ENCODE measurements at places on chromosomes 2 and 18. TPM values are rescaled to one million over a fixed set of nuclear protein-coding genes. Genes with fewer than 3 reads are reported as not detected.

GRCh38 chr2:59706729-59707128 lies 846.7 kb downstream of the BCL11A start:
- no peak for DNase-seq

The C2orf66 gene
- total RNA-seq: 1.1 TPM

The SLC38A11 gene
- 0.34 TPM for total RNA-seq

The MSH2 gene
- total RNA-seq: 20.5 TPM

GRCh38 chr2:43898134-43898837 lies 59.5 kb downstream of the ABCG8 start:
- no peak for DNase-seq

GRCh38 chr2:162090109-162090508 lies 16.1 kb upstream of the DPP4 start:
- no peak for DNase-seq

DNA sequence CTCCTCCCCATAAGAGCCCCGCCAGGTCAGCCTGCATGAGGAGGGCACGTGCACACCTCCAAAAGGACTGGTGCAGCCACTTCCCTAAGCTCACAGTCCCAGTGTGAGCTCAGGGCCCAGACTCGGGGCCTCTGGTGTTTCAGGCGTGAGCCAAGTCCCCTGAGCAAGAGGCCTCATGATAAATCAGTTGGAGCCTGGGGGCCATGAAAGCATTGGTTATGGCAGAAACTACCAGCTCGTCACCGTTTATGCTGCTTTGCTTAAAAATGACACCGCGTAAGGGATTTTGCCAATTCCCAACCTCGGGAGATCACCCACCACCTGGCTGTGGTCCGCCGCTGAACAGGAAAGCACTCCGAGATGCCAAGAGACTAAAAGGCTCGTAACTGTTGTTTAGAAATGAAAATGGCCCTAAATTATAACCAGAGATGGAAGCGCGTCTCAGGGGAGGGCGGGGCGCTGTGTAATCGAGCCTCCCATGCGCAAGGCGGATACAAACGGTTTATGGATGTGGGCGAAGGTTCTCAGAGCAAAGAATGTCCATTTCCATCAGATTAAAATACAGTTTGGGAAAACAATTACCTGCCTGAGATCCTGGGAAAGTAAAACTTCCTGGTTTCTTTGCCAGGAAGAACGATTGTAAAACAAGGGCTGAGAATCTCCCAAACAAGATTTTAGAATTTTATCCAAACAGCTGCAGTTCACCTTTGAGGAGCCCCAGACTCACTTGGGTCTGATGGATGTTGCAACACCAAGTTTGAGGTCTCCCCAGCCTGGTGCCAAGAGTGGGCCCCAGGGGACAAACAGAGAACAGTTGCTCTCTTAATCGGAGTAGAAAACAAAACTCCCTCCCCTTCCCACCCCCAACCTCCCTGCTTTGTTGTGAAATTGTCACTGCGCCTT lies 141.4 kb downstream of the BCL2 start:
- DNase-seq: no peak

GRCh38 chr2:207385903-207386302 lies 143.9 kb upstream of the CREB1 start:
- DNase-seq: no peak

The COL4A3 gene
- not detected for total RNA-seq

- DNase-seq: no peak
These were observed 14.3 kb upstream of the CD28 start for GRCh38 chr2:203692031-203692710.

DNA sequence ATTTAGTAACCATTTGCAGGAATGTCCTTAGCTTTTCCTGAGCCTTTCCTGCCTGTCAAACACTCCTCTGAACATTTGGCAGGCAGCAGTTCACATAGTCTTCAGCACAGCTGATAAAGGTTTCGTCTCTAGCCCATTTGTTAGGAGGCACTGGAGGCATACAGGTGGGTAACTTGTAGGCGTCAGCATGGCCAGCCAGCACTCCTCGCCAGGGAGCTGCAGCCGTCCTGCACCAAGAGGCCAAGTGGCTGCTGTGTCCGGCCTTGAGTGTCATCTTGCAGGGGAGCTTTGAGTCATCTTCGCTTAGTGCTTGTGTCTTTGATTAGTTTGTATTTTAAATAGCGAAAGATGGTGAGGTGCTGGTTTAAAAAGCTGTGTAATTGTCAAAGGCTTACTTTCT lies 120.3 kb upstream of the NFATC1 start:
- no peak for DNase-seq

The RAB3GAP1 gene
- total RNA-seq: 37.2 TPM

DNA sequence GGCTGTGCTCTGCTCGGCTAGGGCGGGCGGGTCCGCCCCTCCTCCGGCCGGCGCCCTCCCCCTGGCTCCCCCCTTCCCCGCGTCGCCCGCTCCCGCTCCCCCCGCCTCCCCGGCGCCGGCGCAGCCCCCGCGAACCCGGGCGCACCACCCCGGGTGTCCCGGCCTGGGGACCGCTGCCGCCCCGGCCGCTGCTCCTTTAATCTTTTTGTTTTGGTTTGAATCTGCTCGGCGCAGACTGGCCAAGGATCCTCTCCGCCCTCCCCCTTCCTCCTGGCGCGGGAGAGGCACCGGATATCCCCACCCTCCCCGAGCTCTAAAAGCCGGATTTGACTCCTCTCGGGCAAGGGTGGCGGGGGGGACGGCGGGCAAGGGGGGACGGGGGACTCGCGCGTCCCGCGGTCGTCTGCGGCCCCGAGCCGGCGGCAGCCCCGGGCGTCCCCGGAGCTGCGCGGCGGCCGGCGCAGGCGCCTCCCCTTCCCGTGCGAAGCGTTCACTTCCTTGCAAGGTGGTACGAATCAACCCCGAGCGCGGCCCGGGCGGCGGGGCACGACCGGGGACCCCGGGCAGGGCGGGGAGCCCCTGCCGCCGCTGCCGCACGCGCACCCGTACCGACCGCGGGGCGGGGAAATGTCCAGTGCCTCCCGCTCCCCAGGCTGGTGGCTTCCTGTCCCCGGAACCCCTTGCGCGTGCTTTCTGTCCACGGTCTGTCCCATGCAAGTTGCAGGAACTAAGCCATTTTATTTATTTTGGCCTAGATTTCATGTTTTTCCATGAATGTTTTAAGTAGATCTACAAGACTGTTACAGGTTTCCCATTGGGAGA lies at the start of gene PTGR3:
TSS of gene PTGR3 (minus strand) at position 11 of the 822 bp plus-strand sequence. CDS start 81 bp downstream, outside the sequence.
- DNase-seq: no peak

Data from glomerular endothelial cell (primary cell).